ENCODE measurements at places on chromosomes 16 and 17.

- no peaks in the 10 kb centered on the region for H3K27me3 ChIP-seq
- no peak overlapping the region for H3K4me3 ChIP-seq
- no peak overlapping the region for H3K27ac ChIP-seq
- no peaks in the 10 kb centered on the region for H3K36me3 ChIP-seq
- H3K4me1 ChIP-seq, result peaks cover 9% of the 10 kb centered on the region
Measured at GRCh38 chr17:64192589-64192988, 62.6 kb upstream of the ERN1 start.

- H3K4me3 ChIP-seq, result no peak overlapping the region
- no peaks in the 10 kb centered on the region for H3K36me3 ChIP-seq
- peaks cover 6% of the 10 kb centered on the region for H3K4me1 ChIP-seq
- no peak overlapping the region for H3K27ac ChIP-seq
- H3K27me3 ChIP-seq, result no peaks in the 10 kb centered on the region
Measured at GRCh38 chr16:28573738-28574718, 20.3 kb downstream of the SGF29 start.

DNA sequence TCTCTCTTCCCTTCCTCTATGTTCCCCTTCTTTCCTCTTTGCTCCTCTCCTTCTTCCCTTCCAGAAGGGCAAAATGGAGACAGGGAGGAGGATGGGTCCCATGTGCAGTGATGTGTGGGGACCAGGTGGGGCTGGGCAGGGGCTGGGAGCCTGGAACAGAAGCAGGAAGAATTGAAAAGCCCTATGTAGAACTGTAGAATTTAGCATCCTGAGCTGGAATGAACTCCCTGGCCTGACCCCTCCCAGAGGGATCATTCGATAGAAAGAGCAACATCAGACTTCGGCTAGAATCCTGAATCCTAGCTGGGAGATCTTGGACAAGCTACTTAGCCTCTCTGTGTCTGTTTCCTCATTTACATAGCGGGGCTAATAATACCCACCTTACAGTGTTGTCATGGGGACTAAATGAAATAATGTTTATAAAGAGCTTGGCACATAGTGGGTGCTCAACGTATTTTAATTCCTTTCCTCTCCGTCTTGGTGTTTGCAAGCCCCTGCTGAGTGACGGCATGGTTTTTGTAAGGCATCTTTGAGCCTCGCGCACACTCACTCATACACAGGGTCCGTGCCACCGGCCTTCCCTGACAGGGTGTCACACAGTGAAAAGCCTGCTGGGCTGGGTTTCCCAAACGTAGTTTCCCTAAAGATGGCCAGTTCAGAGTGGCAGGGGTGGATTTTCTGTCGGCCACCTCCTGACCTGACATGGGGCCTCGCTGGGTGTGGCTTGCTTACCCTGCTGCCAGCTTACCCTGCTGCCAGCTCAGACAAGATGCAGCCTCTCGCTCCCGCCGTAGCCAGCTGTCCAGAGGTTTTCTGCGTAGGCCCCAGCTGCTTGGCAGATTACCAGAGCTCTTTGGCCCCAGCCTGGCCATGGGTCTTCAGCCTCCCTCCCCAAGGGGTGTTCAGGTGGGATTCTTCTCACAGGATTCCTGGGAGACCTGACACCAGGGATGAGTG lies 6.1 kb upstream of the ARHGAP23 start:
- H3K4me3 ChIP-seq, result peak overlapping the region; percentile 70
- H3K4me1 ChIP-seq, result peaks cover 74% of the 10 kb centered on the region
- H3K36me3 ChIP-seq, result no peaks in the 10 kb centered on the region
- H3K27ac ChIP-seq, result peak overlapping the region; percentile 58

DNA sequence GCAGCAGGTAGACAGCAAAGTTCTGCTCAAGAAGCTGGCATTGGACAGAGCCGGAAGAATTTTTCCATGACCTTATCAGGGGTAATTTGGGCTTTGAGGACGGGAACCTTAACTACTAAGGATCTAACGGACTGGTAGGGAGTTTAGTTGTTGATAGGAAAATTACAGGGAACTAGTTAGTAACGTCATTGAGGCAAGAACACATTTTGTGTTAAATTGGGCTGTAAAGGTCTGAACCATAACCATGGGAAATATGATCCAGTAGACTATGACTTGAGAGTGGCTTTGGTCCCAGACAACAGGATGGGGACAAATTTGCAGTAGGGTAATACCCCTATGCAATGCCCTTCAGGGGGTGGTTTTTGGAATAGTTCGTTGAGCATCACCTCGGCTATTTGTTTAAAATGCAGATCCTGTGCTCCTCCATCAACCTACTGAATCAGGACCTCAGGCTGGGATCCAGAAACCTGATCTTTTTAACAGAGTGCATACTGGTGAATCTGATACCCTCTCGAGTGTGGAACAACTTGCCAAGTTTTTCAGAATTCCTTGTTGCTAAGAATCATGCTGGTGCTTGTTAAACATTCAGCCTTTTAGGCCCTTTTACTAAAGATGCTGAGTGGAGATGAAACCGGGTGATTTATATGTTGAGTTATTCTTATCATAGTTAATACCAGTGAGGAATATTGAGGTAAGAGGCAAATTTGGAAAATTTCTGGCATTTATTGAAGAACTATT lies 255.1 kb downstream of the MAP2K6 start:
- peak; percentile 9 for DNase-seq
- no peak overlapping the region for H3K27ac ChIP-seq
- no peak overlapping the region for H3K4me3 ChIP-seq
- H3K4me1 ChIP-seq, result no peaks in the 10 kb centered on the region

- peak; percentile 76 for DNase-seq
- no peaks in the 10 kb centered on the region for H3K27me3 ChIP-seq
- H3K4me1 ChIP-seq, result peaks cover 37% of the 10 kb centered on the region
- peaks cover 37% of the 10 kb centered on the region for H3K36me3 ChIP-seq
Measured at GRCh38 chr17:7676533-7676932, 10.8 kb downstream of the TP53 start.

DNA sequence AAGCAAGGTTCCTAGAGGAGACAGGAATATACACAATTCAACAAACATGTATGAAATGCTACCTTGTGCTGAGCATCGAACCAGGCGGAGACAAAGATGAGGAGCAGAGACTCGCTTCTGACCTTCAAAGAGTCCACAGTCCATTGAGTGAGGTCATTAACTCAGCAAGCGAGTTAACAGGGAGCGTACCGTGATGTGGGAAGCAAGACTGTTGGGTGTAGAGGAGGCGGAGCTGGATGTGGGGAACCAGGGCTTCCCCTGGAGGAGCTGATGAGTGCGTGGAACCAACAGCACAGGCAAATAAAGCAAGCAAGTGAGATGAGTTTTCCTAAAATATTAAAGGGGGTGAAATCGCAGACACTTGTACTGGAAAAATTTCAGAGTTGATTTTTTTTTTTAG lies 65.0 kb downstream of the NXN start:
- H3K27ac ChIP-seq, result peak overlapping the region; percentile 89
- H3K36me3 ChIP-seq, result no peaks in the 10 kb centered on the region
- H3K27me3 ChIP-seq, result no peaks in the 10 kb centered on the region
- DNase-seq, result no peak

DNA sequence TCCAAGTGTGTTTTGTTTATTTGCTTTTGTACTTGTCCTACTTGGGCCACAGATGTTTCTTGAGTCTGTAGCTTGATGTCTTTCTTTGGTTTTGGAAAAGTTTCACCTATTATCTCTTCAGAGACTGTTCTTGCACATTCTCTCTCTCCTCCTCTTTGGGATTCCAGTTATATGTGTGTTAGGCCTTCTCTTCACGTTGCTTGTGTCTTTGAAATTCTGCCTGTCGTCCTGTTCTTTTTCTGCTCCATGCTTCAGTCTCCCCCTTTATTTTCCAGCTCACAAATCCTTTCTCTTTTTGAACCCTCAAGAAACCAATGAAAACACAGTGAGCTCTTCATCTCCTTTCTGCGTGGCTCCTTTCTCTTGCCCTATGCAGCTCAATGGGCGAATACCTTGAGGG lies 7.9 kb downstream of the VPS35L start:
- H3K4me3 ChIP-seq, result no peak overlapping the region
- no peak for DNase-seq
- H3K27ac ChIP-seq, result no peak overlapping the region
- H3K27me3 ChIP-seq, result no peaks in the 10 kb centered on the region
- H3K4me1 ChIP-seq, result no peaks in the 10 kb centered on the region

- H3K27ac ChIP-seq, result no peak overlapping the region
- no peaks in the 10 kb centered on the region for H3K36me3 ChIP-seq
- no peaks in the 10 kb centered on the region for H3K27me3 ChIP-seq
- H3K4me3 ChIP-seq, result no peak overlapping the region
- DNase-seq, result no peak
- H3K4me1 ChIP-seq, result peaks cover 17% of the 10 kb centered on the region
Measured at GRCh38 chr16:75343941-75344340, 89.4 kb downstream of the CFDP1 start.

GRCh38 chr17:36702636-36703035 lies 101.3 kb downstream of the MRM1 start:
- peaks cover 5% of the 10 kb centered on the region for H3K4me1 ChIP-seq
- H3K36me3 ChIP-seq, result no peaks in the 10 kb centered on the region
- H3K27ac ChIP-seq, result no peak overlapping the region
- H3K27me3 ChIP-seq, result peaks cover 35% of the 10 kb centered on the region
- no peak overlapping the region for H3K4me3 ChIP-seq
- no peak for DNase-seq

- H3K4me3 ChIP-seq, result no peak overlapping the region
- H3K36me3 ChIP-seq, result no peaks in the 10 kb centered on the region
- peaks cover 8% of the 10 kb centered on the region for H3K4me1 ChIP-seq
- no peak overlapping the region for H3K27ac ChIP-seq
- no peaks in the 10 kb centered on the region for H3K27me3 ChIP-seq
- DNase-seq, result no peak
Measured at GRCh38 chr16:50238868-50239301, 27.5 kb upstream of the ADCY7 start.

- H3K27ac ChIP-seq, result no peak overlapping the region
- no peaks in the 10 kb centered on the region for H3K27me3 ChIP-seq
- no peak for DNase-seq
- H3K36me3 ChIP-seq, result no peaks in the 10 kb centered on the region
- H3K4me1 ChIP-seq, result no peaks in the 10 kb centered on the region
Measured at GRCh38 chr16:79895053-79895916, 294.7 kb upstream of the MAF start.
